ENCODE measurements at places on chromosomes 12 and 14.

GRCh38 chr12:41254004-41254914, 66.1 kb downstream of the PDZRN4 start:
- no peak for DNase-seq

- peak; percentile 85 for DNase-seq
These were observed 7.7 kb downstream of the ENDOU start for GRCh38 chr12:47717443-47718193.

GRCh38 chr14:95472819-95473251, 43.6 kb downstream of the SYNE3 start:
- no peak for DNase-seq

GRCh38 chr12:124893792-124894516, 20.5 kb downstream of the UBC start:
- no peak for DNase-seq

DNA sequence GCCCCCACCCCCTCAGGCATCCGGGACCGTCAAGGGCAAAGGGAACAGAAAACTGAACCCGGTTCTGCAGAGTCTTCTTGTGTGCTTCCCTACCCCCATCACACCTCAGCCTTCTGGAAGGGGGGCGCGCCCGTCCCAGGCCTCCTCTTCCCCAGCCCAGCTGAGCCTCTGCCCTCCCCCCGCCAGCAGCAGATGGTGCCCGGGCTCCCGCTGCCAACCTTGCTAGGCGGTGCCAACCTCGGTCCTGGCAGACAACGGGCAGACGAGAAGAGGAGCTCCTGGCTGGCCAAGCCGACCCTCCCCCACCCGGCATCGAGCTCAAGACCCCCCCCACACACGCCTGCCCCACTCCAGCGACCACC, 8.7 kb downstream of the STAC3 start:
- DNase-seq, result no peak

DNA sequence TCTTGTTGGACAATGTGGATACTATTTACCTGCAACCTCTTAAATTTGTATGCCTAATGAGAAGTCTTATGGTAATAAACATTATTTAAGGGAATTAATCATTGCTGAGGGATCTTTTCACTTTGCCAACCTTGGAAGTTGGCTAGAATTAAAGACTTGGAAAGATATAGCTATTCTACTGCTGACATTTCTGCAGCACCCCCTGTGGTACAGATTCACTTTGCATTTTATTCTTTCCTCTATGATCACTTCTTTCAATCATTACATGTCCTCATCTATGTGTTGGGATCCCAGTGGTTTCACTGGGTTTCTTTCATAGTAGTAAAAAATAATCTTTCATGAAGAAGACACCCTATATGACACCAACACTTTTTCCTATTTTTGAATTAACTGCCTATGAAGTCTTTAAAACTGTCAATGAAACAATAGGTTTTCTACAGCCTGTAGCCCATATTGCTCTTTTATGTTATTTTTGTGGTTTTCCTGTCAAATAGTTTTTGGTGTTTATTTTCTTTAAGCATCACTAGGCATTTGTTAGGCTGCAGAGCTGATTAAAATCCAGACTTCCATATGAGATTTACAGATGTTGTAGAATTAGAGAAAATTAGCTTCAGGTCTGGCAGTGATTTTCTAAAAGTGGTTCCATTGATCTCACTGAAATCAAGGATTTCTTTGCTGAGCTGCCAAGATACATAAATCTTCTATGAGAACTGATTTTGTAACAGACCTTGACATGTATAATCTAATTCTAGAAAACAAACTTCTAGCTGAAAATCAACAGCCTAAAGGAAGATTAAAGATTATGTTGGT, 256.1 kb downstream of the NAV3 start:
- DNase-seq, result no peak

- no peak for DNase-seq
These were observed 83.4 kb downstream of the TMX1 start for GRCh38 chr14:51323492-51323891.

DNA sequence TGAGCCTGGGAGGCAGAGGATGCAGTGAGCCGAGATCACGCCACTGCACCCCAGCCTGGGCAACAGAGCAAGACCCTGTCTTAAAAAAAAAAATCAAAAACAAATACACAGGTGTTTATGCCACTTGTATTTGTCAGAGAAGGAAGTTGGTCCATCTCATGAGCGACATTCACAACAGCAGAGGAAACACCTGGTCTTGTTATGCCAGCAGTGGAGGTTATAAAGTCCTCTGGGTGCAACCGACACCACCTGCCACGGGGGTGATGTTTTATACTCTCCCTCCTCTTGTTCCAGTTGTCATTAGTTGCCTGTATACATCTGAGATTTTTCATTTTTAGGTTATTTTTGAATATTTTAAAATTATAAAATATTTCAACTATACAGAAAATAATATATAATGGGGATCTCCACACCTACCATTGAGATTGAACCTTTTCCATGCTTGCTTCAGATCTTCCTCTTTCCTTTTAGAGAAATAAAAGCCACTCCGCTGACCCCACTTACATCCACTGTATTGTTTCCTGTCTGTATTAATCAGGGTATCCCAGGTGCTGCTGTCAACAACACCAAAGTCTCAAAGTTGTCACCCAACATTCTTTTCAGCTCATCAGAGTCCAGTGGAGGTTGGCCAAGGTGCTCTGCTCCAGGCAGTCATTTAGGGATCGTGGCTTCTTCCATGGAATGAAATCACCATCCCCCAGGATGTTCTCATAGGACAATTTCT, 65.1 kb downstream of the RNFT2 start:
- no peak for DNase-seq

DNA sequence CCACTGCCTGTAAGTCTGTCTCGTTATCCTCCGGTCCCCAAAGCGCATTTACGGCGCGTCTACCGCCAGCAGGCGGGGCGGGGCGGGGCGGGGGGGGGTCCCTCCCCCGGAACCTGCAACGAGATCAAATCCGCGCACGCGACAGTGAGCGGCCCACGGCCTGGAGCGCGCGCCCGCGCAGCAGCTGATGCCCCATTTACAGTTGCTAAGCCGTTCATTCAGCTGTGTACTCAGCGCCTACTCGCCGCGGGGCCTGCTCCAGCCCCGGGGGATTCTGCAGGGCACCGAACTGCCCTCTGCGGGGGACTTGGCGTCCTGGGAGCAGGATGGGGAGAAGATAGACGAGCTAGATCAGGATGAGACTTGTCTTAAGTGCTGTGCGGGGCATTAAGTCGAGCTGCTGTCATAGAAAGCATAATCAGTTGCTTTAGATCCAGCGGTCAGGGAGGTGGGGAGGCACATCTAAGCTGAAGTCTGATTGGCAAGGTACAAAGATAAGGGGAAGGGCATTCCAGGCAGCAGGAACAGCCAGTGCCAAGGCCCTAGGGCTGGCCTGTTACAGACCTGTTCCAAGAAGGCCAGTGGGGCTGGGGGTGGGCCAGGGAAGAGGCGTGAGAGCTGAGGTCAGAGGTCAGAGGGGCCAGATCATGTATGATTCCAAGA, 1.4 kb upstream of the CCDC85C start:
- DNase-seq, result peak; percentile 21

GRCh38 chr12:19643635-19644034, 204.3 kb downstream of the AEBP2 start:
- DNase-seq, result peak; percentile 9

DNA sequence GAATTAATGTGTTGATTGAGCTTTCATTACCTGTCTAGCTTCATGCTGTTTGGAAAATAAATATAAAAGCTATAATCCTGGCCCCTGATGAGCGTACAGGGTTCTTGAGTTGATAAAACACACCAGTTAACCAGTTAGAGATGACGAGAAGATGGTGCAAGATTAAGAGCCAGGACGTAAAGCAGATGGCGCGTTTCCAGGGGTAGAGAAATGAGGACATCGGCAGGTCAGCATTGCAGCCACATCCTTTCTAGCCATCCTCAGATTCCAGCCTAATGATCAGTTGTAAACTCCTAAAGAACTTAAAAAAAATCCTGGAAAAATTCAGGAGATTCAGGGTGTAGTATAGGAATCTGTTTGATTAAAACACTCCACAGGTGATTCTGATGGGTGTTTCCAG, 203.7 kb downstream of the CACNA1C start:
- DNase-seq, result no peak

DNA sequence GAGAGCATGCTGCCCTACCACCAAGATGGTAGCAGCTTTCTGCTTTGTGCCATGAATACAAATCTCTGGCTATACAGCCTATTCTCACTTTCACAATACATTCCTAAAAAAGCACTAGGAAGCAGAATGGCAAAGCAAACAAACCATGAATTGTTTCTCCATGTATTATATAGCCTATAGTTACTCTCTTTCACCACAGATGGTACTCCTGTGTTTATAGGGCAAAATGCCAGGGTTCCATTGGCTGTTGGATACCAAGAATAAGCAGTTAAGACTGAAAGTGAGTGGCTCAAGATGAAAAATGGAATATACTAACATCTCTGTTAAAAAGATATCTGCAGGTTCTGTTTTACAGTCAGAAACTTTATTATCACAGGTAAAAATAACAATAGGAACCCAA, 11.1 kb downstream of the ARF3 start:
- DNase-seq, result no peak

DNA sequence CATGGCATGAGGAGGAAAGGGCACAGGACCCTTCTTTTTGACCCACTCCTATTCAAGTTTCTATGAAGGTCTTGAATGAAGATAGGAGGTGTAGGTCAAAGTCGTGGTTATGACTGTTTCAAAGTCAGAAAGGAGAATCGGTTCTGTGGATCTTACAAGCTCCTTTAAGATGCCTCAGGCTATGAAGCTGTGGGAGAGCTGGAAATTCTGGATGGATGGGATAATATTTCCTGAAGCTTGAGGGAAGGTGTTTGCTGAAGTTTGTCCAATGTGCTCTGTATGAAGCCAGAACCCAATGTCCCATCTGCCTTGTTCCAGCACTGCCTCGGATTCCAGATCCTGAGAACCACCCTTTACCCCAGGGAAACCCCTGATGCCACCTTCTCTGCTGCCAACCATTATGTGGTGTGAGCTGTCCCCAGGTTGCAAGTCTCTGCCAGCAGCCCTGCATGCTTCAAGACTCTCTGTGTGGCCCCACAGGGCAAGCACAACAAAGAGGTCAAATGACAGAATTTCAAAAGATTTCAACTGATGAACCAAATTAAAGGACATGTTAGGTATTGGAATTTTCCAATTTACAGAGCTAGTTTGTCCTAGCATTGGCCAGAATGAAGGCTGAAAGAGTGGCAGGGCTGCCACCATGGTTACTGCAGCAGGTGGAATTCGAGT, 472.0 kb downstream of the RGS6 start:
- no peak for DNase-seq

DNA sequence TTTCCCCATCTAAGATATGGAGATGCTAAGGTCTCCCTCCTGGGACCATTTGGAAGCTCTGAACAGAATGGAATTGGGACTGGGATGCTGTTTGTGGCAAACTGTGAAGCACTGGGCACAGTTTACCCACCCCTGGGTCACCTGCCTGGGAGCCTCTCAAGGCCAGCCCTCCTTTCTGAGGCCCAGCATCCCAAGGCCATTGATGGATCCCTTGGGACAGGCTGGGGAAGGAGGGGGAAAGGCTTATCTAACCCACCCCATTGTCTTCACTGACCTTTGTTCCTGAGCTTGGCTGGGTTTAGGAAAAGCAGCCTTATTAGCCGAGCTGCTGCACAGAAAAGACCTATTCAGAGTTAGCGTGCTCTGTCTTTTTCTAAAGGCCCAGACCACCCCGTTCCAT, 5.2 kb downstream of the CCDC85C start:
- DNase-seq, result no peak

- DNase-seq, result no peak
These were observed 13.7 kb downstream of the NRDE2 start for GRCh38 chr14:90318016-90318415.

DNA sequence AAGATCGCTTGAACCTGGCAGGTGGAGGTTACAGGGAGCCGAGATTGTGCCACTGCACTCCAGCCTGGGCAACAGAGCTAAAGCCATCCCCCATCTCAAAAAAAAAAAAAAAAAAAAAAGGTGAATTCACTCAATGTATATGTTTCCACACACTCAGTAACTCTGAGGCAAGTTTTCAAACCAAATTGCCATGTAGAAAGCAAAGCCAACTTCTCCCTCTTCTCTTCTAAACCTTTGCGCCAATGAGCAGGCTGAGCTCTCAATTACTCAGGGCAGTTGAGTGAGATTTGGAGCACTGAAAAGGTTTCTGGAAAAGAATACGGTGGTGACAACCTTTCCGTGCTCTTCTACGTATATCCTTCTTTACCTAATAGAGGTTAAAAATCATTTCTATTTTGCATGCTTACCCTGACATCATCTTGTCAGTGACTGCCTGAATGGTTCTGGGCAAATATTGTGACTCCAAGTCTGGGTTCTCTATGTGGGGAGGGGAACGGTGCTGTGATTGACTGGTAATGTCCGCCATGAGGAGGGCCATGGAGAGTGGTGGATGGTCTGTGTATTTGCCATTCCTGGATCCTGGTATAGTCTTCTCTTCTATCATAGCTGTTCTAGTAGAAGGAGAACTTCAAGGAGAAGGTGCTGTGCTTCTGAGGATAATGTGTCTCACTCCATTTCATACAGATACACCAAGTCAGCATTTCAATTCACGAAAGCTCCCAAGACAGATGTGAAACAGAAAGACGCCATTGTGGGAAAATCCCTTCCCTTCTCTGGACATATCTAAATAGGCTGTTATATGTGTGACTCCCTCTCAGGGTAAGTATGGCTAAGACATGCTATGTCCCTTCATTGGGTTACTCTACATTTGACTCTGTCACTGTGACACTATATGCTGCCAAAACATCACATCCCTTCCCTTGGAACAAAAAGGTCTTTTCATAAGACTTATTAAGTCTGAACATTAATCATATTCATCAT, 46.2 kb upstream of the MED13L start:
- no peak for DNase-seq

- no peak for DNase-seq
These were observed 1057.6 kb downstream of the GALC start for GRCh38 chr14:86935241-86935885.

GRCh38 chr12:115223322-115223721, 539.3 kb upstream of the TBX3 start:
- no peak for DNase-seq

DNA sequence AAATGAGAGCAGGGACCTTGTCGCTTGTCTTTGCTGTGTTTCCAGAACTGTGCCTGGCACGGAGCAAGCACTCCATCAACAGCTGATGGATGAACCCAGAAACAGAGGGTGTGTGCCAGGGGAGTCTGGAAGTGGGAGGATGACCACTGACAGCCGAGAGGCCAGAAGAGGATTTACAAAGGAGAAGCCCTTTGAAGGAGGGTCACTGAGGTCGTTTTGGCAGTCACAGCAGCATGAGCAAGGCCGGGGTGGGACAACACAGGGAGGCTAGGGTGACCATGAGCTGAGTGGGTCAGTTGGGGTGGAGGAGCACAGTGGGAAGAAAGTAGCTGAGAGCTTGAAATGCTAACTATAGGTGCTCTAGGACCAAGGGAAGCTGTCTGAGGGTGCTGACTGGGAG, 199.6 kb downstream of the NTF3 start:
- no peak for DNase-seq
